NCI-H2081 treated with DMSO at 0.1 percent for 48 hours (cell line): ENCODE measurements at places on chromosomes 2 and 18.
A peak's percentile ranks its signal among the peaks of the same experiment; 100 is the strongest.

DNA sequence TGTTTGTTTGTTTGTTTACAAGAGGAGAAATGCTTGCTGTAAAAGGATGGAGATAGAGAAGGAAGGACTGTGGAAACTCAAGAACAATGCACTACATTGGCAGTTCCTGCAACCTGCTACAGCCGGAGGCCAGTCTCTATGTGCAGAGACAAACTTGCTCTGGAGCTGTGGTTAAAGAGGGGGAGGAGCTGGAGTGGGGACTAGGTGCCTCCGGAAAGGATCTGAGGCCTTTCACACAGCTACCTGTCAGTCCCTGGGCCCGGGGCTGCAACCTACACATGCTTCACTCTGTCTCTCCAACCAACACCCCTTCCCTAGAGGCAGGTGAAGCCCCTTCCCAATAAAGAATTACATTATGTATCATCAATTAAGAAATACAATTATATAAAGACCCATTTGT is 1234.0 kb upstream of the ZEB2 start:
- no peak for DNase-seq

- no peak for DNase-seq
These were observed 156.5 kb downstream of the SP3 start for GRCh38 chr2:173808718-173809117.

DNA sequence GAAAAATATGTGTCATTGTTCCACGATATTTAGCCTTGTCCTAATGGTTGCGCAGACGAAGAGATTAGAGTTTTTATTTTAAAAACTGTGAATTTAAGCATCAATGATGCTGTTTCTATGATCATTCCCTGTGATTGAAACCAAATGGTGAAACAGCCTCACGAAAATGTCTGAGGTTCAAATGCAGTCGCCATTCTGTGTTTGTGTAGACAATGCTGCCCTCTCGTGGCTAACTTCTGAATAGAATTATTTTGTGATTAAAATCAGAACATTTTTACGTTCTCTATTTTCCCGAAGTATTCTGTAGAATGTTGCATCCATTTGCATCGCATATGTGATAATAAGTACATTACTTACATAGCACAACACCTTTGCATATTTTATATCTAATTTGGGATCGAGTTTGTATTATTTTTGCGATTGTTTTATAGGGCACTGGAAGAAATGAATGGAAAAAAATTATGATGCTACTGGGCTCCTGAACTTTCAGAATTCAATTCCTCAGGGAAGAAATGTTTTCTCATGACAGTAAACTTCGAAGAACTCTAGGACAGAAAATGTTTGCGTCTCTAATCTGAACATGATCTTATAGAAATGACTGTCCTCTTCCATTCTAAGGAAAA is 54.8 kb upstream of the CREB1 start:
- no peak for DNase-seq

DNA sequence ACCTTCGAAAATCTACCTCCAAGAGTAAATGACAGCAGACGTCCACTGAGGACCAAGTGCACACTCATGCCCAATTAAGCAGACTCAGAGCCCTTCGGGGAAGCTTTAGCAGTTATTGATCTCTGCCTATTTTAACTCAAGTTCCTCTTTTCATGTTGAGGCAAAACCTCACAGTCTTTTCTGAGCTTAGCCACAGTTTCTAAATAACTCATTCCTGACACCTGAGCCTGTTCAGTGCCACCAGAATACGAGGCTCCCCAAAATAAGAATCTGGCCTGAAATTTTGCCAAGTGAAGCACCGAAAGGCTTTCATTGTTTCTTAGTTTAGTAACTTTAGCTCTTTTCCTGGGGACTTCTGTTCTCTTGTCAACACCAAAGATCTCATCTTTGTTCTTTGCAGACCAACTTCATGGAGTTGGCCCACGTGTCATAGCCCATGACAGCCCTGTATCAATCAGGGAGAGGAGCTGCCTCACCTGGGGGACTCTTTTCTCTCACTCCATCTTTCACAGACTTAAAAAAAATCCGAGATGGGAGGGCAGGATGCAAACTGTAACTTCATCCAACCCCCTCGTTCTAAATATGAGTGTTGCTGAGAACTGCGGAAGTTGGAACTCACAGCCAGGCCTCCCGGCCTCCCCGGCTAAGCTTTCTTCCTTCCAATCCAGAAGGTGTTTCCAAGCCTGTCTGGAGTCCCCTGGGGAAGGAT is 22.2 kb downstream of the INPP5D start:
- no peak for DNase-seq

- DNase-seq, result no peak
These were observed 200.6 kb downstream of the RND3 start for GRCh38 chr2:150286730-150287362.

DNA sequence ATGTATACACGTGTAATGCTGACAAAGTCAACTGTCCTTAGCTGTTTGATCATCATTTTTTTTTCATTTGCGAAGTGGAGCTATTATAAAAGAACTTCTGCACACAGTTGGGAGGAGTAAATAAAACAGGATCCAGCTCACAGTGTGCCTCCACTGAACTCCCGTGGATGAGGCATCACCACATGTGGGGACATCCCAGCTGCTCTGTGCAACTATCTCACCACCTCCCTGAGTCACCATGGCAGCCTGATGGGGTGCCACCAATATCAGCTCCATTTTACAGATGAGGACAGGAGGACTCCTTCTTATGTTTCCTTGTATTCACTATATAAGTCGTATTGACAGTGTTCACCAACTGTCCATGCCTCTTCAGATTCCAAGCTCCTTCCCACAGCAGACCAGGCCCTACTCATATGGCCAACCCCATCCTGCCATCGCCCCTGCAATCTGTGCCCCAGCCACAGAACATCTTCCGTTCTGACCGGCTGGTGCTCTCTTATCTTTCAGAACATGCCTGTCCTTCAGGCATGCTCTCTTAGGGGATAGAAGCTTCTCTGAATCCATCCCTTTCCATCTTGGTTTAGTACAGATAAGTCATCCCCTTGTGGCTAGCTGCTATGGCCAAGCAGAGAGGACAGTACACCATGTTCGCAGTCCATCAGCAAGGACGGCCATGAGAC is 288.1 kb downstream of the RNF144A start:
- peak; percentile 79 for DNase-seq

DNA sequence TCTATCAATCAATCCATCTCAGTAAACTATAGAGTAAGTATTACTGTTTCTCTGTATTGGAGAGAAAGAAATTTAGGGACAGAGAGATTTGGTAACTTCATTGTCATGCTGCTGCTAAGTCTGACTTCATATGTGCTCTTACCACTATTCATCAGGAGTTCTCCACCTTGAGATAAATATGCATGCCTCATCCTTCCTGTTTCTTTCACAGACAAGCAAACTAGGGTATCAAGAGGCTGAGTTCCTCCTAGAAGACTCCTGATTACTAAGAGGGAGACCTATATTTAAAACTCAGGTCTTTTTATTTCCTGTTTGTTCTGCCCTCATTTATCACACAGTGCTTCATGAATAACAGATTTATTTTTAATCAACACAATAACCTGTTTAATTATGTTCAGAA is 34.1 kb downstream of the RIT2 start:
- no peak for DNase-seq

- no peak for DNase-seq
These were observed 13.5 kb downstream of the ESPNL start for GRCh38 chr2:238113611-238114010.

- DNase-seq, result no peak
These were observed 13.1 kb upstream of the NAB1 start for GRCh38 chr2:190635781-190636180.

DNA sequence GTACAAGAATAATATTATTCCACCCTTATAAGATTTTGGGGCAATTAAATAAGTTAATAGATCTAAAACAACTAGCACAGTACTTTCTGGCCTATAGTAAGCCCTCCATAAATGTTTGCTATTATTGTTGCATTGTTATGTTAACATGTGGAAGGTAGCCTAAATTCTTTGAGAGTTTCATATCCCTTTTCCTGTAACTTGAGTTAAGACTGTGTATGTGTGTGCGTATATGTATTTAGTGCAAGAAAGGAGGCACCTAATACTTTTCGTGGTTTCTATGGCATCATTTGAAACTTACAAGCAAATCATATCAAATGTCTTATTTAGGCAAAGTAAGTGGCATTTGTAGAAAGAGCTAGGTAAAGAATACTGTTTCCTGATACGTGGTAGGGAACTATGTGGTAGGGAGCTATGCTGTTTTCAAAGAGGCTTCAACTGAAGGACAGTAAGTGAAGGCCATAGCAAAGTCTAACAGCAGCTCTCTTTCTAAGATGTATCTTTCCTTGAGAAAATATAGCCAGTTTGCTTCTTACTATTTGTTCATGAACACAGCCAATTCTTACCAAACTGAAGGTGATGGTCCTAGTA is 36.8 kb upstream of the C2orf74 start:
- no peak for DNase-seq

DNA sequence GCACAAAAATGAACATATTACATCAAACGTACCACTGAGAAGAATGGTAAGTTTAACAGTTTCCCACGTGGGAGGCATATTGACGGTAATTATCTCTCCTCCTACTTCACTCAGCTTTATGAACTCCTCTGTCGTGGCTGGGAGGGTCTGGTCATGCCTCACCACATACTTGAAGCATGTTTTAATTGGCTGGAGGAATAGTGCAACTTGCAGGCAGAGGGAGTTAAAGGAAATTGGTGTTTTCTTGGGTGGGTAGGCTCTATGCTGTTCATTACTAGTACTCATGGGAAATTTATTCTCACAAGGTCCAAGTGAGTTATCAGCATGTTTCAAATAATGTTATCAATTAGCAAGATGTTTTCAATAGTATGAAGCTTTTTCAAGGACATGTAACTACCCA is 767.0 kb downstream of the PLCL1 start:
- no peak for DNase-seq

DNA sequence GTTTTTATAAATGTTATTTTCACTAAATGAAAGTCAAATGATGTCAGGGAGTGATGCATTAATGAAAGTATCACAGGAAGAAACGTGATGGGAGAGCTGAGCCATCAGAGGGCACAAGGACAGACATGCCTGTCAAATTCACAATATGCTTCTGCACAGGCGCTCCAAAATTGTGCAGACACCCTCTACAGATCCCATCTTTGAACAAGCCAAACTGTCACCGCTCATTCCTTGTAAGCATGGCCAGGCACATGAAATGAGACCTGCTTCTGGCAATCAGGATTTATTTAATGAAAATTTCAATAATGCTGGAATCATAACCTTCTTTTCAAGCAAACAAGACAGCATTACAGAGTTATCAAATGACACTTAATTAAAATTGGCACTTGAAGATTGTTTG is 20.4 kb upstream of the FSHR start:
- DNase-seq, result no peak

DNA sequence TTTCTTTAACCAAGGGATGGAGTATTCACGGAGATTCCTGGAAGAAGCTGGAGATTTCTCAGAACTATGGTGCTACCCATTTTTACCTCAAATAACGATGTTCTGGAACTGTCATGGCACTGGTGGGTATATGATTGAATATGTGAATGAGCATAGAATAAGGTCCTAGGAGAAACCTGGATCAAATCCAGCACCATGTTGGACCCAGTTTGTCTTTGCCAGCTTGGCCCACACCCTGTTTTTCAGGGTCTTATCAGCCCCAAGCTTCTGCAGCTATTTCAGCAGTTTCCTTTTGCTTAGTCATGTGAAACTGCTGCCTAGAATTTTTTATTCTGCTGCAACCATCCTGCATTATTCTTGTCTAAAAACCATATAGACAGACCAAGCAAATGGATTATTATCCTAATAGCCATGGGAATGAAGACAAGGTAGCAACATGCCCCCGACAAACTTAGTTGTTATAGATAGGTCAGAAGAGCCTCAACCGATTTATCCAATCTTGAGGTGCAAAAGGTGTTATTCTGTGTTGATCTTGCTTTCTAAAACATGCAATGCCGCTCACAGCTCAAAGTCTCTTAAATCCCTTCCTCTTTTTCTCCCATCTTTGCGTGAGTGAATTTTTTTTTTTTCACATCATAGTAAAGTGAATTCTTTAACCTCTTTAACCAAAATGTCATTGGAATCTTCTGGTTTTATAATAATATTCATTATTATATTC is 133.6 kb downstream of the PRPF40A start:
- no peak for DNase-seq
